ENCODE measurements at places on chromosomes 4 and X. TPM values are rescaled to one million over a fixed set of nuclear protein-coding genes. Genes with fewer than 3 reads are reported as not detected.

The TMEM128 gene
- 11.6 TPM for total RNA-seq

The RBMXL3 gene
- not detected for total RNA-seq

The NBDY gene
- 54.5 TPM for total RNA-seq

The PCDH7 gene
- total RNA-seq = 0.11 TPM

The SMIM10 gene
- total RNA-seq = 0.14 TPM

The NSUN7 gene
- total RNA-seq = 0.27 TPM

The TGIF2LX gene
- total RNA-seq = not detected

The RASSF6 gene
- 0.76 TPM for total RNA-seq

All from A549 treated with DMSO at 1 μM for 4 hours (cell line).